Small intestine (tissue), 16 donors: ENCODE measurements at places on chromosomes 2 and 18. TPM values are rescaled to one million over a fixed set of nuclear protein-coding genes. Genes with fewer than 3 reads are reported as not detected.

RNF125 gene
- 21.5 TPM for polyA plus RNA-seq

LPIN1 gene
- 7.2 TPM for polyA plus RNA-seq

DLX1 gene
- 0.47 TPM for polyA plus RNA-seq

OSR1 gene
- not detected for polyA plus RNA-seq

DNMT3A gene
- polyA plus RNA-seq: 4.6 TPM

SDC1 gene
- polyA plus RNA-seq: 38.9 TPM

ILKAP gene
- 54.0 TPM for polyA plus RNA-seq
